H1 (cell line): ENCODE measurements at places on chromosomes 7 and 10.

GRCh38 chr10:58608826-58609531 is 96.3 kb downstream of the BICC1 start:
- no peaks in the 10 kb centered on the region for H3K4me1 ChIP-seq
- no peak overlapping the region for H3K27ac ChIP-seq
- no peaks in the 10 kb centered on the region for H3K36me3 ChIP-seq
- DNase-seq = no peak
- H3K4me3 ChIP-seq = no peak overlapping the region

DNA sequence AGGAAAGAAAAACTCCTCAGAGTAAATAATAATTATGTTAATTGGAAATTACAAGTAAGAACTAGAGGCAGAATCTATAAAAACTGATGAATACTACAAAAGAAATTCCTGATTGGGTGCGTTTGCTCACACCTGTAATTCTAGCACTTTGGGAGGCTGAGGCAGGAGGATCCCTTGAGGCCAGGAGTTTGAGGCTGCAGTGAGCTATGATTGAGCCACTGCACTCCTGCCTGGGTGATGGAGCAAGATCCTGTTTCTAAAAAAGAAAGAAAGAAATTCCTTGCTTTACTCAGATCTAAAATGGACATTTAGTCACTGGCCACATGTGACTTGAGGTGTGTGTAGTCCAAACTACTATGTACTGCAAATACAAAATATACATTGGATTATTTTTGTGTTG is 42.0 kb downstream of the MCU start:
- no peaks in the 10 kb centered on the region for H3K36me3 ChIP-seq
- no peak for DNase-seq
- no peaks in the 10 kb centered on the region; the same call in 1 of the 2 replicates for H3K4me1 ChIP-seq
- H3K4me3 ChIP-seq = no peak overlapping the region
- H3K27ac ChIP-seq = no peak overlapping the region
- H3K27me3 ChIP-seq = no peaks in the 10 kb centered on the region

DNA sequence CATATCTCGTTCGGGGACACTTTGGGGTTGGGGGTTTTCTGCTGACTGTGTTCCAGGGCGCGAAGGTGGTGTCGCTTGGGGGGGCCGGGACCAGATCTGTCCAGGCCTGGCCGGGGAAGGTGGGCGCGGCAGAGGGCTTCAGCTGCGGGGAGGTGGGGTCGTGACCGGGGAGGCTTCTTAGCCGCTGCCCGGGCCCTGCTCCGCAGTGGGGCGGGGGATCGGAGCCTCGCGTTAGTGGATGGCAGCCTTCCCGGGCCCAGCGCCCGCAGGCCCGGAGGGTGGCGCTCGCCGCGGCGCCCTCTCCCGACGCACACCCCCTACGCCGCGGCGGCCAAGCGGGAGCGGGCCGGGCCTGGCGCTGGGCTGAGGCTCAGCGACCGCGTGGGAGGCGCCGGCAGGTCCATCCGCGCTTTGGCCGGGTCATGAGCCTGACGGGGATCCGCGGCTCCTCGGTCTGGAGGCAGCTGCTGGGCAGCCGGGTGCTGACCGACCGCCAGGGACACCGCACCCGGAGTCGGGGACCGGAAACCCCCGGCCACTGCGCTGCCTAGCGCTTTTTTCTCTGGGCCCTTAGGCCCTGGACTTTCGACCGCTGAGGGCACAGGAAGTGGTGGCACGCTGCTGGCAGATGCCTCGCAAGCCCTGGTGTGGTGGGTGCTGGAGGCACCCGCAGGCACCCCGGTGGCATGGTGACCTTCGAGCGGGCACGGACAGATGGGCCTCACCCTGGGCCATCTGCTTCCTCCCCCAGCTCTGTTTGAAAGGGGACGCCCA is 1.2 kb downstream of the AGAP3 start:
- H3K4me3 ChIP-seq = peak overlapping the region; percentile 67
- no peak overlapping the region for H3K27ac ChIP-seq
- H3K4me1 ChIP-seq = peaks cover 25% of the 10 kb centered on the region
- no peak for DNase-seq
- H3K36me3 ChIP-seq = no peaks in the 10 kb centered on the region

DNA sequence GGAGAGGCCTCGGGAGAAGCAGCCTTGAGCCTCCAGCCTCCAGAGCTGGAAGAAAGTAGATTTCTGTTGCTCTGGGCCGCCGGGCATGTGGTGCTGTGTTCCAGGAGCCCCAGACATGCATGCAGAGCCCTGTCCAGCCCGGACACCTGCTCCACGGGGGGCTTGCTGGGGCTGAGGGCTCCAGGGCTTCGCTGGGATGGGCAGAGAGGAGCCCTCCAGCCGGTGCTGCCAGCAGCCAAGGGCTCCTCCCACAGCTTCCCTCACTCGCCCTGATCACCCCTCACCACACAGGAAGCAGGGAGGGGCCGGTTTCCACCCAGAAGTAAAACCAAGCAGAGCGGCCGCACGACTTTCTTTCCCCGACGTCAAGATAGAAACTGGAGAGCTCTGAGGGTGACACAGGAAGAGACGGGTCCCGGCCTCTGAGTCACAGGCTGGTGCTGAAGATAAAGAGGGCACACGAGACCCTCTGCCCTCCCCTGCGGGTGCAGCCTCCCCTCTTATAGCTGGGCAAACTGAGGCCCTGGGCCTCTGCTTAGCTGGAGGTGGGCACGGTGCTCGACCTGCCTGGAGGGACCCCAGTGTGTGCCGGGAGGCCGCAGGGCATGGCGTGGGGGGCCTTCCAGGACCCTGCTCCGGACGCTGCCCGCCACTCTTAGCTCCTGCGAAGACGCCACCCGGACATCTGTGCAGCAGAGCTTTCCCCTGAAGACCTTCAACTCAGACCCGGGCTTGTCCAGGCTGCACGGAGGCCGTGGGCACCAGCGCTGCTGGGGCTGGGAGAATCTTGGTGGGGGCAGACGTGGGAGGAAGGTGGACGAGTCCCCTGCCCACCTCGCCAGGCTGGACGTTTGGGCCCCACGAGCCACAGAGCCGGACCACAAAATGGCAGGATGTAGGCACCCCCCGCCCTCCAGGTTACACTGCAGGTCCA is 31.1 kb downstream of the ADAP1 start:
- no peak overlapping the region for H3K27ac ChIP-seq
- H3K27me3 ChIP-seq = no peaks in the 10 kb centered on the region
- peak; percentile 51 for DNase-seq
- peaks cover 8% of the 10 kb centered on the region; the same call in 1 of the 2 replicates for H3K4me1 ChIP-seq
